ENCODE measurements at places on chromosomes 5 and 9. TPM values are rescaled to one million over a fixed set of nuclear protein-coding genes. Genes with fewer than 3 reads are reported as not detected.

DNA sequence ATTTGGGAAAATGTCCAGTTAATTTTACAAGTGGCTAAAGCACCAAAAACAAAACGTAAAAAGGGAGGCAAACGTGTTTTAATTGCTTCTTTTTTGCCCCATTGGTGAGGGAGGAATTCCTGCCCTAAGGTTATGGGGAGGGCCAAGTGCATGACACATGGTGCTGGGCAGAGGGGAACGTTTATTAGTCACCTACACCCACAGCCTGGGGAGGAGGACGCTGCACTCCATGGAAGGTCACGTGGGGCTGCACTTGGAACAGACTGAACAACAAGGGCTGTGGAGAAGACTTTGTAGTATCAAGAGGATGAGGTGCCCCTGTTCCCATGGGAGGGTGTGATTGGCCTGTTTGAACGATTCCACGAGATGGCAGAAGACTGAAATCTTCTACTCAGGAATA is 13.7 kb upstream of the ADAMTS16 start:
- no peaks in the 10 kb centered on the region for H3K4me1 ChIP-seq
- no peaks in the 10 kb centered on the region for H3K27me3 ChIP-seq
- H3K4me3 ChIP-seq, result no peak overlapping the region
- H3K27ac ChIP-seq, result no peak overlapping the region

- H3K27ac ChIP-seq, result peak overlapping the region; percentile 3
- no peaks in the 10 kb centered on the region for H3K36me3 ChIP-seq
- no peak for DNase-seq
- no peaks in the 10 kb centered on the region for H3K27me3 ChIP-seq
- no peaks in the 10 kb centered on the region for H3K4me1 ChIP-seq
These were observed 38.0 kb downstream of the PALM2AKAP2 start for GRCh38 chr9:109817846-109818472.

GRCh38 chr9:113516840-113517577 is 53.5 kb downstream of the RGS3 start:
- H3K27ac ChIP-seq, result no peak overlapping the region
- DNase-seq, result no peak
- H3K36me3 ChIP-seq, result peaks cover 39% of the 10 kb centered on the region
- no peak overlapping the region for H3K4me3 ChIP-seq
- no peaks in the 10 kb centered on the region for H3K4me1 ChIP-seq

DNA sequence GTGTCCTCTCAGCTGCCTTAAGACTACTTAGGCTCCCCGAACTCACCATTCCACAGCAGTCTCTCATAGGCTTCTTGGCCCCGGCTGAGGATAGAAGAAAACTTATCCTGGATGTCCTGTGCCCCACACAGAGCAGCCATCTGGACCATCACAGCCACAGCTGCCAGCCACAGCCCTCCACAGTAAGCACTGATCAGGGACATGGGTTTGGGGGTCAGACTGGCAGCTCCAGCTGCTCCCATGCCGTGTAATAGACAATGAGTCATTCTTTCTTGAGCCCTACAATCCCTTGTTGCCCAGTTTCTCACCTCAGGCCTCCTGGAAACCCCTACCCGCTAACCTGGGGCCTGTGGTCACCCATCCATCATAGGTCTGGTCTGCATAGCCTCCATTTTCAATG is 5.7 kb downstream of the CREB3 start:
- H3K36me3 ChIP-seq, result peaks cover 26% of the 10 kb centered on the region
- no peak overlapping the region for H3K4me3 ChIP-seq
- DNase-seq, result no peak
- no peaks in the 10 kb centered on the region for H3K27me3 ChIP-seq
- H3K4me1 ChIP-seq, result peaks cover 14% of the 10 kb centered on the region

DNA sequence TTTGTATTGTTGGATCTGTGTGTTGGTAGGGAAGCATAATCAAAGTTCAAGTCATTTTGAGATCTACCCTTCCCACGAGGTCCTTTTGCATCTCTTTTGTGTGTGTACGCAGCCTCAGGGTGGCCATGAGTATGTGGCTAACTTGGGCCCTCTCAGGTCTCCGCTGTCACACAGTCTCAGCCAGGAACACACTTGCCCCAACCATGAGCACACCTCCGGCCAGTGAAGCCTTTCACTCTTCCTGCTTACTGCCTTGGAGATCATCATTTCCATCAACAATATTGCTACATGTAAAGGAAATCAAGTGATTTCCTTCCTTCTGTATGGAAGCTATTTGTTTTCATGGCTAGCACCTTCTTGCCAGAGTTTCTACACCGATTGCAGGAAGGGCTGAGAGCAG is 13.9 kb downstream of the ZNF346 start:
- no peaks in the 10 kb centered on the region for H3K27me3 ChIP-seq
- no peak overlapping the region for H3K4me3 ChIP-seq
- no peaks in the 10 kb centered on the region for H3K4me1 ChIP-seq
- no peak overlapping the region for H3K27ac ChIP-seq
- DNase-seq, result no peak

- no peaks in the 10 kb centered on the region for H3K4me1 ChIP-seq
- DNase-seq, result no peak
- H3K4me3 ChIP-seq, result no peak overlapping the region
These were observed 609.4 kb downstream of the MTRR start for GRCh38 chr5:8478326-8478725.

The ALDH1B1 gene
- total RNA-seq, result 78.3 TPM

The STPG3 gene
- total RNA-seq, result not detected

The HTR1A gene
- 0.18 TPM for total RNA-seq
